ENCODE measurements at places on chromosomes 12 and 14.
A peak's percentile ranks its signal among the peaks of the same experiment; 100 is the strongest.

DNA sequence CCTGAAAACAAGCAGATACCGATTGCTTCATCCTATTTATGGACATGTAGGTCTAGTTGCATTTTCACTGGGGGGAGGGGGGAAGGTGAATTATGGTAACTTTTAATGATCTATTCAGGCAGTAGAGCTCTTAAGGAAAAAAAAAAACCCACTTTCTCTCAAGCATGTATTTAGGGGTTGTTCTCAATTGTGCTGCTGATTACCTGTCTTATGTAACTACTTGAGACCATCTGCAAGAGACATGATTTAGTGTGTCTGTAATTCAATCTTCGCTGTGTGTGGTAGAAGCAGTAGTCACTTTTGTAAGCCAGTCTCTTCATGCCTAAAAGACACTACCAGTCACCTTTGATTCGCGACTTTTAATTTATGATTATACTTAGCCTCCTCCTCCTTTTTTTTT is 8.9 kb downstream of the CALM1 start:
- DNase-seq: no peak

GRCh38 chr12:89663577-89664357 is 44.9 kb downstream of the ATP2B1 start:
- no peak for DNase-seq

GRCh38 chr12:53975064-53975471 is 314 bp upstream of the HOTAIR start:
- DNase-seq: no peak

GRCh38 chr12:47021298-47021697 is 58.1 kb upstream of the PCED1B start:
- DNase-seq: no peak

DNA sequence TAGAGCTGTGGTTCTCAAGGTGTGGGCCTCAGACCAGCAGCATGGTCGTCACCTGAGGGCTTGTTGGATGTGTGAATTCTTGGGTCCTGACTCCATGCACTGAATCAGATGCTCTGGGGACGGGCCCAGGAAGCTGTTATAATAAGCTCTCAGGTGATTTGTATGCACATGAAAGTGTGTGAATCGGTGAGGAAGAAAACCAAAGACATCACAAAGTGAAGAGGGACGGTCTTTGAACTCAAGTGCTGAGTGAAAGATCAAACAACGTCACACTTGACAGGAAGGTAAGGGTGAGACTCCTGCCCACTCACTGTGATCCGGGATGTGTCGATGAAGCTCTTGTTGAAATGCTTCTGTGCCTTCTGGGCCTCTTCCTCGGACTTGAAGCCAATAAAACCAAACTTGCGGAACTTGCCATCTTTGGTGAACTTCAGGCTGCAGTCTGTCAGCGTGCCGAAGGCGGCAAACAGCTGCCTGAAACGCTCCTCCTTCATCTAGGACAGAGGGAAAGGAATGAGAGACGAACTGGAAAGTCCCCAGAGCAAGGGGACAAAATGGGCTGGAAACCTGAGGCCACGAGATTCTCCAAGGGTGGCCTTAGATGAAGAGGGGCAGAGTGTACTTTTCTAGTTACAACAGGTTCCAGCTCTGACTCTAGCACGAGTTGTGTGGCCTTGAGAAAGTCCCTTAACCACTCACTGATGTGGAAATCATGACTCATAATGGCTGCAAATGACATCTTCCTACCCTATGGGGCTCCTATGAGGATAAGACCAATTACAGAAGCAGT is 4.0 kb downstream of the RBM19 start:
- no peak for DNase-seq

DNA sequence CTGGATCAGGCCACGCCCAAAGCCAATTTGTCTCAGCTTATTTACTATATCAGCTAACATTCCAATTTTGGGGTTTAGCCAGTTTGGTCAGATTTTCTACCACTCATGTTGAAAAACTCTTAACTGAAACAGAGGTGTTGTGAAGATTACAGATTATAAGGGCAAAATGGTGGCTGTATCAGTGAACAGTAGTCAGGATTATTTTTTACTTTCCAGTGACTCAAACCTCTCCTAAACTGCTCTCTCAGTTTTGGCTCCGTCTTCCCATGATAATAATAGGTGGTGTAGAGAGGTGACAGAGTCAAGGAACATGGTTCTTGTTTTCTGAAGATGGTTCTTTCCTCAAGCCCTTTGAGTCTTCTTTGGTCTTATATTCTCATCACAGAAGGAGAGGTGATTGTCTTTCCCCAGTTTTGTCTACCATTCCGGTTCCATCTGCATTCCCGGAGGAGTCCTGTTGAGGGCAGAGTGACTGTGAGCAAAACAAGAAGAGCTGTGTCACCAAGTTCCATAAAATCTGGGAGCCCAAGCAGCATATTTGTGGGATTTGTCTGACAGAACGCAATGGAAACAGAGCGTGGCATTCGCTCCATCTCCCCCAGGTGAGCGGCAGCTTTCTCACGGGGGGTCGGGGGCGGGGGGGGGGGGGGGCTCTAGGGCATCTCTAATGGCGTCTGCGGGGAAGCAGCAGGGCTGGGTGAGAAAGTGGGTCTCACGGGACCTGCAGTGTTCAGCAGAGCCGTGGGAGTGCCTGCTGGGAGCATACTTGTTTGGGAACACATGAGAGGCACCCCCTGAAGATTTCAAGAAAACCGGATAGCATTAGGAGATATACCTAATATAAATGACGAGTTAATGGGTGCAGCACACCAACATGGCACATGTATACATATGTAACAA is 59.1 kb downstream of the TBC1D30 start:
- DNase-seq: no peak

DNA sequence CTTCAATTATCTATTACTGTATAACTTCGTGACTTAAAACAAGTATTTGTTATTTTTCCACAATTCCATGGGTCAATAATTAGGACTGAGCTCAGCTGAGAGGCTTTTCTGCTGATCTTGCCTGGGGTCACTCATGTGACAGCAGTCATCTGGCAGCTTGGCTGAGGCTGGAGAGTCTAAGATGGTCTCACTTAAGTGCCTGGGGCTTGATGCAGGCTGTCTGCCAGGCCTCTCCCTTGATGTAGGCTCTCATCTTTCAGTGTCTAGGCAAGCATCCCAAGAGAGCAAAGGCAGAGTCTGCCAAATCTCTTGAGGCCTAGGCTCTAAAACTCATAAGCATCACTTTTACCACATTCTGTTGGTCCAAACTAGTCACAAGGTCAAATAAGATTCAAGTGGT is 93.2 kb downstream of the NKX2-1 start:
- DNase-seq: no peak

GRCh38 chr12:124560146-124560890 is 7.1 kb downstream of the NCOR2 start:
- DNase-seq: no peak

- DNase-seq: peak; percentile 39
Observed at GRCh38 chr12:46383654-46384450, 11.3 kb upstream of the SLC38A2 start.

- no peak for DNase-seq
Observed at GRCh38 chr12:53052419-53053217, 2.8 kb downstream of the TNS2 start.

GRCh38 chr12:98238515-98239130 is 276.8 kb upstream of the TMPO start:
- no peak for DNase-seq

DNA sequence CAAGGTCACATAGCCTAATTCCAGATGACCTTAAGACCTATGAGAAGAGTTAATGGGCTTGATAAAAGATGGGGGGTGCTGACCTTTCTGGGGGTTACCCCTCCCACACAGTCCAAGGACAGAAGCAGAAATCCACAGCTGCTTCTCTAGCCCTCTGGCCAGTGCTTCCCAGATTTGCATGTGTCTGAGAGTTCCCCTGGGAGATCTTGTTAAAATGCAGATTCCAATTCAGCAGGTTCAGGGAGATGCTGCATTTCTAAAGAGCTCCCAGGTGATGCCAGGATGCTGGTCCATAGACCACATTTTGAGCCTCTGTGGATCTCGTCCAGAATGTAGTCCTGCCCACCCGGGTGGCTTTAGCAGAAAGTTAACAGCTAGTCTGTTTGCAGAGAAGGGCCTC is 82.1 kb downstream of the WSCD2 start:
- no peak for DNase-seq

DNA sequence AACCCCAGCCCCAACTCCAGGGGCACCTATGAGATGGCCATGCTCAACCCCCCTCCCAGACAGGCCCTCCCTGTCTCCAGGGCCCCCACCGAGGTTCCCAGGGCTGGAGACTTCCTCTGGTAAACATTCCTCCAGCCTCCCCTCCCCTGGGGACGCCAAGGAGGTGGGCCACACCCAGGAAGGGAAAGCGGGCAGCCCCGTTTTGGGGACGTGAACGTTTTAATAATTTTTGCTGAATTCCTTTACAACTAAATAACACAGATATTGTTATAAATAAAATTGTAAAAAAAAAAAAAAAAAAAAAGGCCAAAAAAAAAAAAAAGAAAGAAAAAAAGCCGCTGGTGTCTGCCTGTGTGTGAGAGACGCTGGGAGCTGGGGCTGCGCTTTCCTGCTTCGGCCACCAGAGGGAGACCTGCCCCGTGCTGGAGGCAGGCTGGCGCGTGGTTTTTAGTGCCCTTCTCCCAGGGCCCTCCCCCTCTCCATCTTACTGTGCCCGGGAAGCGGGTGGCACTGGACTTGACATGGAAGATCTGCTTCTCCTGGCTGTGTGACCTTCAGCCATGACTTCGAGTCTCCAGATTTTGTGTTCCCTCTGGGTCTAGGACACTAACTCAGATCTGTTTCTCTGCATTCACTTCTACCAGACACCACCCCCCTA is 3.4 kb upstream of the NXPH4 start:
- DNase-seq: peak; percentile 70

- DNase-seq: no peak
Observed at GRCh38 chr12:52232203-52232673, 805 bp upstream of the KRT7 start.

DNA sequence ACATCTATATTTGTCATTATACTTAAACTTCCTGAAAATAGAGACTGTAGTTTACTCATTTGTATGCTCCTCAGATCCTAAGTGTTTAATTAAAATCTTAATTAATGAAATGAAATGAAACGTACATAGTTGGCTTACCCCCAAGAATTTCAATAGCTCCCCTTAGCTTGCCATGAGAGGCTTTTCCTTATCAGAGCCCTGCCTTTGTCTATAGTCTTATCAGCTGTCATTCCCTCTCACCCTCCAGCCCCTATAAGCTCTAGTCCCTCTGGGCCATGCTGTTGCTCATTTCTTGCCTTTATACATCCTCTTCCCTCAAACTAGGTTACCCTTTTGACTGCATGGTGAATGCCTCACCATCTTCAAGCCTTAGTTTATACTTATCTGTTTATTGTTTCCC is 1.1 kb upstream of the RTRAF start:
- no peak for DNase-seq

GRCh38 chr12:108750526-108750925 is 19.2 kb upstream of the CORO1C start:
- no peak for DNase-seq

DNA sequence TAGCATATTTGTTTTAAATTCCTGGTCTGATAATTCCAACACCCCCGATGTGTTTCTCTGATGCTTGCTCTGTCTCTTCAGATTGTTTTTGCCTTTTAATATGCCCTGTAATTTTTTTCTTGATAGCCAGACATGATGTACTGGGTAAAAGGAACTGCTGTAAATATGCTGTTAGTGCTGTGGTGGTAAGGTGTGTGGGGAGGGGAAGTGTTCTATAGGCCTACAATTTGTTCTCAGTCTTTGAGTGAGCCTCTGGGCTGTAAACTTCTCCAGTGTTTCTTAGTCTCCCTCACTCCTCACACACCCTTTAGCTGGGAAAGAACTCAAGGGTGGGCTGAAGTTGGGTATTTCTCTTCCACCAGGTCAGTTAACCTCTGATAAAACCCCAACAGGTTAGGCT is 147.0 kb upstream of the OR4E1 start:
- DNase-seq: no peak

DNA sequence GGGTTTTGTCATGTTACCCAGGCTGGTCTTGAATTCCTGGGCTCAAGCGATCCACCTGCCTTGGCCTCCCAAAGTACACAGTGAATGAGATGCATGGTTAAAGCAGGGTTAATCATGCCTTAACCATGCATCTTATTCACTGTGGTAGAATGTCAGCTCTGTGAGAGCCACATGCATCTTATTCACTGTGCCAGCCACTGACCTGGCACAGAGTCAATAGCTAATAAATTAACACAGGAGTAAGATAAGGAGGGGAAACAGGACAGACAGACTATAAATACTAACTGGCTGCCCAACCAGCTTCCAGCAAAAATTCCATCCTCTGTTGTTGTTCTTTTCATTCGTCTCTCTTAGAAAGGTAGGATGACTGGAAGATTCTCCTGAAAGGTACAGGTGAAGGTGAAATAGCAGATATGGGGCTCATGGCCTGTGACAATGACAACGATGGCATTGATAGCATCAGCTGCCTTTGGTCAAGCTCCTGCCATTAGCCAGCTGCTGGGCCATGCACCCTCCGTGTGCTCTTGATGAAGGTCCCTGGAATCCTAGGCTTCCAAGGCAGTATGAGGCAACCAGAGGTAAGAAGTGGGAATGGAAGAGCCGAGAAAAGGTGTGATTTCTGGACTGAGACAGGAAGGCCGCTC is 76.6 kb downstream of the ZNF664 start:
- no peak for DNase-seq

- DNase-seq: no peak
Observed at GRCh38 chr14:101369916-101370592, 191.2 kb upstream of the DIO3 start.

DNA sequence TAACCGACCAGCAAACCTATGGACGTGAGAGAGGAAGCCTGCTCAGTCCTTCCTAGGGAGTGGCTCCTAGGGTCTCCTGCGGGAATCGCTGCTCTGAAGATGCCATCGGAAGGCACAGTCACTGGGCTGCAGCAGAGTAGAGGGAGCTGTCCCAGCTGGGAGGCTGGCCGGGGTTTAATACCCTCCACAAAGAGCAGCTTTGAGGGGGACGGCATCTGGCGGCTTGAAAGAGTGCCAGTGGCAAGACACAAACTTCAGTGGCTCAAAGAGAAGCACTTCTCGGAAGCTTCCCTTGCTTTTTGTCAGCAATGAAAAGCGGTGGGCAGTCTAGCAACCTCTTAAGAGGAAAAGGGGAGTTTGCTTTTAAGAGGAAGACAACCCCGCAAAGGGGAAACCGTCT is 114.6 kb downstream of the TMEM132C start:
- no peak for DNase-seq

- no peak for DNase-seq
Observed at GRCh38 chr12:76698966-76699365, 64.9 kb upstream of the ZDHHC17 start.

- no peak for DNase-seq
Observed at GRCh38 chr14:96616161-96616721, 114.1 kb downstream of the PAPOLA start.

DNA sequence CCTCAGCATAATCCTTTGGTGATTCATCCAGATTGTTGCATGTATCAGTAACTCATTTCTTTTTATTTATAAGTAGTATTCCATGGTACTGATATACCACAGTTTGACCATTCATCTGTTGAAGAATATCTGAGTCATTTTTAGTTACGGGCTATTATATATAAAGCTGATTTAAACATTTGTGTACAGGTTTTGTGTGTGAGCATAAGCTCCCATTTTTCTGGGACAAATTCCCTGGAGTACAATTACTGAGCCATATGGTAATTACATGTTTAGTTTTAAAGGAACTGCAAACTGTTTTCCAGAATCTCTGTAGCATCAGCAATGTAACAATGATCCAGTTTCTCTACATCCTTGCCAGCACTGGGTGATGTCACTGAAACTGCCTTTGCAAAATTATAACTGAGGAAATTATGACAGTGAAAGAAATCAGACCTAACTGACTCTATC is 236.2 kb upstream of the KRR1 start:
- no peak for DNase-seq

GRCh38 chr12:118061873-118062843 is 1.2 kb upstream of the WSB2 start:
- no peak for DNase-seq

All from stimulated activated CD4-positive, alpha-beta T cell treated with anti-CD3 and anti-CD28 coated beads, Interleukin-1b, Interleukin-23, amount 100 ng/mL, for 1 hour (primary cell).